ENCODE measurements at places on chromosomes 7 and 10. TPM values are rescaled to one million over a fixed set of nuclear protein-coding genes. Genes with fewer than 3 reads are reported as not detected.

DNA sequence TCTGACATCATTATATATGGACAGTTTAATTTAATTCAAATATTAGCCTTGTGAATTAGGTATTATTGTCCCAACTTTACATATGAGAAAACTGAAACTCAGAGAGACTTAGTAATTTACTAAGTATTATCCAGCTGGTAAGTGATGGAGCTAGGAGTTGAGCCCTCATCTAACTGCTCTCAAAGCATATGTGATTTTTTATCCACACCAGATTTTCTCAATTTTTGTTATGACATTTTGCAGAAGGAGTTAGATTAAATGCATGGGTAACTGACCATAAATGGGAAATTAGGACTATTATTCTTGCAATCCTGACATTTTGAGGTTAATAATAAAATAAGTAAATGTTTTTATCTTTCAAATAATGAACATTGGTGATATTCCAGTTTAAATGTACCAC lies 778.3 kb upstream of the SORCS1 start:
- no peak for DNase-seq

RADIL gene
- total RNA-seq: not detected

VSTM4 gene
- not detected for total RNA-seq

DNA sequence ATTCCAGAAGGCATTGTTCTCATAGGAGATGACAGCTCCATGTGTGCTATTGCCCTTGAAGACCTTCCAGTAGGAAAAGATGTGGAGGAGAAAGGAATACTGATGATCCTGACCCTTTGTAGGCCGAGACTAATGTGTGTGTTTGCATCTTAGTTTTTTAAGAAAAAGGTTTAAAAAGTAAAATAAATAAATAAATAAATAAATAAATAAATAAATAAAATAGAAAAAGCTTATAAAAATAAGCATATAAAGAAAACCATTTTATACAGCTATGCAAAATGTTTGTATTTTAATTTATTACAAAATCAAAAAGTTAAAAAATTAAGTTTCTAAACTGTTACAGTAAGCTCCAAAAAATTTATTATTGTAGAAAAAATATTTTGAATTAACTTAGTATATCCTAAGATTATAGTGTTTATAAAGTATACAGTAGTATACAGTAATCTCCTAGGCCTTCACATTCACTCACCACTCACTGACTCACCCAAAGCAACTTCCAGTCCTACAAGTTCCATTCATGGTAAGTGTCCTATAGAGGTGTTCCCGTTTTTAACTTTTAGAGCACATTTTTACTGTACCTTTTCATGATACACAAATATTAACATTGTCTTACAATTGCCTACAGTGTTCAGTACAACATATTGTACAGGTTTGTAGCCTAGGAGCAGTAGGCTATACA lies 435.2 kb upstream of the SEMA3A start:
- DNase-seq: no peak

- no peak for DNase-seq
Measured at GRCh38 chr10:25557136-25557535, 376.9 kb upstream of the MYO3A start.

DNA sequence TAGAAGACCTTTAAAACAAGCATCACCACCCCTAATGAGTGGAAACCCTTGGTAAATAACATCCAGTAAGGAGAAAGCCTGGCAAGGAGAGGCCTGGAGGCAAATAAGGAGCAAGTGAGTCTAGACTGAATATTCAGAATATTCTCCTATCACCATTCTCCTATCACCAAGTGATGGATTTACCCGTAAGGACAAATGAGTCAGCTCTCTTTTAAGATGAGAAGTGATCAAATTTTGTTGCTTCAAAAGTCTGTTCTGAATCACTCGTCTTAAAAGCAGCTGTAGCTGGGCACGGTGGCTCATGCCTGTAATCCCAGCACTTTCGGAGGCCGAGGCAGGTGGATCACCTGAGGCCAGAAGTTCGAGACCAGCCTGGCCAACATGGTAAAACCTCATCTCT lies 28.4 kb downstream of the KIAA1549 start:
- DNase-seq: no peak

DNA sequence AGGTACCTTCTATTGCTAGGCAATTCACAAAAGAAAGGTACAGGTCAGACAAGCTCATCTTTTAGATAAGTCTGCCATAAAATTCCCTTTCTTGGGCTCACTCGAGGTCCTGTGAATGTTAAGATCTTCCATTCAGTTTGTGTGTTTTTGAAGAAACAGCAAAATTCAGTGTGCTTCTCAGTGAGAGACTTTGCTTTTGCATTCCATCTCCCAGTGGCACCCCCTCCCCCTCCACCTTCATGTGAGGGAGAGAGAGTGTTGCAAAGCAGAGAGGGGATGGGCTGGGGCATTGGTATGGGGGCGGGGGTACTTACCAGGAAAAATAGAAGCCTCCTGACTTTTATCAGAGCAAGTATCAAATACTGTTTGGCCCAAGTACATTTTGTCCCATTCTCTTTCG lies 3.8 kb upstream of the TECTB start:
- DNase-seq: no peak

DNA sequence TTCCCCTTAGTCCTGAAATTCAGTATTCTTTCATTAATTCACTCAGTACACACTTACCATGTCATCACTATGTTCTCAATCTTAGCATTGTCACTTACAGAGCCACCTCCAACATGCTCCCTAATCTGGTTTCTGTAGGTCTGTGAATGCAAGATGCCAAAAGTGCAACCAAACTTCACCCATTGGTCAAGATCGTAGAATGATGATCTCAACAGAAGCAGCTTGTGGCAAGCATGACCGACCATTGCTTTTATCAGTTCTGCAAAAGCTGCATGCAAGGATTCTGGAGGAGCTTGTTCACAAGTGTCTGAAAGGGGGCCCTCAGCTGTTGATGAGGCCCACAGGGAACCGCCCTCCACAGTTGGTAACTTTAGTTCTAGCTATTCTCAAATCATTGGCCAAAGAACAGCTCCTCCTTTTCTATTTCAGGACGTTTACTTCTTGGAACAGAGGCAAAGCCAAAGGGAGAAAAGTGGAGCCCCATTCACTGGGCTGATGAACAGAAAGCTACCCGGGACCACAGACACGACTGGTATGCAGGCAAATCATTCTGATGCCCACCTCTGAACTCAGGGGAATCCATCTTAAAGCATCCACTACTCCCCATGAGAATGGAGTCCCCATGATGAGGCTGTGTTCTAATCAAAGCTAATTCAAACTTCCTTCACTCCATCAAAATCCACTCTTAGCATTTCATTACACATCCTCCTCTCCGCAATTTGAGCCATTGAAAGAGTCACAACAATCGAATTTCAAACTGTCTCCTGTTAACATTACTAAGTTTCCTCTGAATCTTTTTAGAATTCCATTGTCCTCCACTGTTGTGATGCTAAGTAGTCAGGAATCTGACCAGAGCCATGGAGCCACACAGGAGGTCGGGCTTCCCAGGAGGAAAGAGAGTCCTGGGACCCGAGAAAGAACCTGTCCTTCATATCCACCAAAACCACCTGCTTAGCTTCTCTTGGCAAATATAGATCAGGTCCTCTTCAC lies 13.9 kb downstream of the GRB10 start:
- DNase-seq: no peak

- DNase-seq: no peak
Measured at GRCh38 chr7:15461576-15461975, 100.2 kb downstream of the AGMO start.

LSM8 gene
- total RNA-seq: 56.5 TPM

DNA sequence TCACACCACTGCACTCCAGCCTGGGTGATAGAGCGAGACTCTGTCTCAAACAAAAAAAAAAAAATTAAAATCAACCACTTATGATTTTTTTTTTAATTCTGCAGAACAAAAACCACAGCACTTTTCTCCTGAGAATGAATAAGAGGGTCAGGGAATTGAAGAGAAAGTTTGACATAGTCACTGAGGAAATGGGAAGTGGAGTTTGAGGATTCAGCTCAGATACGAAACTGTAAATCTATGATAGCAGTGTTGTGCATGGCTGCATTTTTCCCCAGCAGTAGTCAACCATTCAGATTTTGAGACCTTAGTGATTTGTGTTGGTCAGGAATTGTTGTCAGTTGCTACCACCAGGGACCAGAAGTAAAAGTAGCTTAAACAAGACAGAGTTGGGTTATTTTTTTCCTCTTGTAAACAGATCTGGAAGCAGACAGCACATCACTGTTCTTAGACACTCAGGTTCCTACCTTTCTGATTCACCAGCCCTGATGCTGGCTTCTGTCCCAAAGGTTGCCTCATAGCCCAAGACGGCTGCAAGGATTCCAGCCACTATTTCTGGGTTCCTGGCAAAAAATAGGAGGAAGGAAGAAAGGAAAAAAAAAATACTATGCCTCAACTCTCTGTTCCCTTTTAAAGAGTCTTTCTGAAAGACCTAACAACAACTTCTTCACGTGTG lies 20.1 kb downstream of the PILRA start:
- DNase-seq: peak; percentile 35

COL13A1 gene
- total RNA-seq: 0.47 TPM

DNA sequence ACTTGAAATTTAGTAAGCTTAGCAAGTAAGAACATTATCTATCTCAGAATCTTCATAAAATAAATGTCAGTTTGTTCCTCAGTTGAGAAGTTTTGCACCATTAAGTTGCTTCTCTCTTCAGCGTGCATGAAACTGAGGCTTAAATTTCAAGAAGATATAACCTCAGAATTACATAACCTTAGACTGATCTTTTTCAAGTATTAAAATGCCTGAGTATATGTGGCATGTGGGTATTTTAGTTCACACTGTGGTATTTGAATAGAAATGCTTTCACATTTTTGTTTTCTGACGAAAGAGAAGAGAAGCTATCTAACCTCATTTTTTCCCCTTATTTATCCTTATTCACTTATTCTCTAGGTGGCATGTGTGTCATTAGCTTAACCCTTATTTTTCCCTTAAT lies 104.1 kb downstream of the PHF14 start:
- DNase-seq: no peak

DNA sequence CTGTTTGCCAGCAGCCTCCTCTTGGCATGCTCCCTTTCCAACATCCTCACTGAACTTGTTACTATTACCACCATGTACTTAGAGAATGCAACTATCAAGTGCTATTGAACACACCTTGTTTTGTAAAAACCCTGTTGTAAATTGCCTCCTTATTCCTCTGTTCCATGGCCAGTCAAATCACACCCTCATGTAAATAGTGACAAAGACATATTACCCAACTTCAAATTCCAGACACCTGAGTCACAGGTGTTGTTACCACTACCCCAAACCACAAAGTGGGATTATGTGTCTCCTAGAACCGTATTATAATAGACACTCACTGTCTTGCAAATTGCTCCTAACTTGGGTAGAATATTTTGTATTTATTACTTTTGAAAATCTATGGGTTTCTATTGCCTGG lies 263.2 kb upstream of the C7orf33 start:
- DNase-seq: peak; percentile 91

GRCh38 chr10:110661292-110661691 lies 17.2 kb downstream of the RBM20 start:
- DNase-seq: no peak

AKR1C4 gene
- not detected for total RNA-seq

DNA sequence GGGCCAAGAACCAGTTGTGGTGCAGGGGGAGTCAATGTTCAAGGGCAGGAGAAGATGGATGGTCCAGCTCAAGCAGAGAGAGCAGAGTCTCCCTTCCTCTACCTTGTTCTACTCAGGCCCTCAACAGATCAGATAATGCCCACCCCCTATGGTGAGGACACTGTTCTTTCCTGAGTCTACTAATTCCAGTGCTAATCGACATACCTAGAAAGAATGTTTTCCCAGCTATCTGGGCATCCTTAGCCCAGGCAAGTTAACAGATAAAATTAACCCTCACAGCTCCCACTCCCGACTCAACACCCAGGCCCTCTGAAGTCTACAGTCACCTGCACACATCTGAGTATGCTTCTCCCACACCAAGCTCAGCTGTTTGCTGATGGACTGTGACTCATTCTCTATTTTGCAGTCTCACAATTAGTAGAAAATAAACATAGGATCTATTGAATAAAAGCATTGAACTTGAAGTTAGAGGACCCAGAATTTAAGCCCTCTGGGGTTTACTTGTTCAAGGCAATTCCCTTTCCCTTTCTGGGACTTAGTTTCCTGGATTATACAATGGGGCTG lies 17.1 kb downstream of the COL13A1 start:
- no peak for DNase-seq

DNA sequence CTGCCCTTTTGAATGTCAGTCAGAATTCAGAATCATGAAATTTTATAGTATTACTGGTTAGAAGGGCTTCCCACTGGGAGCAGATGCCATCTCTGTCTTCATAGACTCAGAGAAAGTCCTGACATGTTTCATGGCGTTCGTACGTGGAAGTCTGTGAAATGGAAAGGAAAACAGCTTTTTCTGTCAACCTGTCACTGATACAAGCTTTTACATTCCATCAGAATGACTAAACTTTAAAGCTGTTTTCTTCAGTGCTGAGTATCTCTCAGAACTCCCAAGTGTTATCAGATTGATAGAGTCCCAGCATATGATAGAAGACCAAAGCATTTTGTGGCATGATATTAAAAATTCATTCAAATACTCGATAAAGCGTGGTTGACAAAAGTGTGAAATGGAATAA lies 726.7 kb upstream of the GALNT17 start:
- DNase-seq: no peak

DNA sequence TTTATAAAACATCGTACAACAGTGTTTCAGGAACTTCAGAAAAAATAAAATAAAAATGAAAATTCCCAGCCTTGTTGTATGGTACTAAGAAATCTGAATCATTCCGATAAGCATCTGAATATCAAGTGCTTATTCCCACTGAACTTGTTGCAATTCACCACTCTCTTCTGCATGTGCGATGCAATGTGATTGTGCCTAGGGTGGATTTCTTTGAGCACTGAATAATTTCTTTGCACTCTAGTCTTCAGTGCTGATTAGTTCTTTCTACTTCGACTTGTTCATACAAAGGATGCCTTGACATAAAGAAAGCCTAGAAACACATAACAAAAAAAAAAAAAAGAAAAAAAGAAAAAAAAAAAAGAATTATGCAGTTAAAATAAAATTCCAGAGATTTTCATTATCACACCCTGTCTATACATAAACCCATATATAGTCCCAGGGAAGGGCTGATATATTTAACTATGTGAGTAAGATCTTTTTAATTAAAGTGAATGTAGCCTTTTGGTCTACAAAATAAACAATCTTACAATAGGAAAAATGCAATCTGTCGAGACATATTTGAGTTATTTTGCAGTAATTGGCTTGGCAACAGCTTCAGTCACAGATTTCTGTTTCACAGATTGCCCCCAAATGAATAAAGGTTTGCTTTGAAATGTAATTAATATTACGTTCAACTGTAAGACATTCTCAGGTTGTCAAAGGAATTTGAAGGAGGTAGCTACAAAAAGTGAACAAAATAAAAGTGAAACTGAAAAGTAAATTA lies 1118.9 kb upstream of the CELF2 start:
- DNase-seq: no peak

GRCh38 chr7:142807855-142808460 lies 37.2 kb downstream of the PRSS2 start:
- no peak for DNase-seq

OR2A42 gene
- not detected for total RNA-seq

- DNase-seq: no peak
Measured at GRCh38 chr10:18703521-18703920, 44.3 kb downstream of the ARL5B start.

Data from MCF 10A (cell line).